ENCODE measurements at places on chromosomes 12 and 14.
A peak's percentile ranks its signal among the peaks of the same experiment; 100 is the strongest.

DNA sequence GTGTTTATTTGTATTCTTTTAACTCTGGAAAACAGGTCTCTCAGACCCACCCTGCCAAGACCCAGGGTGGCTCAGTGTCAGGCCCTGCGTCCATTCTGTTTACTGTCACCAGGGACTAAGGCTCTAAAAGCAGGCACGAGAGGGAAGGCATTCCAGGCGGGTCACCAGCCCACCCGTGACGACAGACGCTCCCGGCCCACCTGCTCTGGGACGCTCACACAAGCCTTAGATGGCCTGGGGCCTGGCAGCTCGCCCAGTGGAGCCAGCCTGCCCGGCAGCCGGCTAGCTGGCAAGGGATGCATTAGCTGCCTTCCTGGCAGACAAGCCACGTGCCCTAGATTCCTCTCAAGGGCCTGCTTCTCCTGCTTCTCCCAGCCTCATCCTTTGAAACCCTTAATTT is 9.2 kb upstream of the NUAK1 start:
- no peak for DNase-seq

DNA sequence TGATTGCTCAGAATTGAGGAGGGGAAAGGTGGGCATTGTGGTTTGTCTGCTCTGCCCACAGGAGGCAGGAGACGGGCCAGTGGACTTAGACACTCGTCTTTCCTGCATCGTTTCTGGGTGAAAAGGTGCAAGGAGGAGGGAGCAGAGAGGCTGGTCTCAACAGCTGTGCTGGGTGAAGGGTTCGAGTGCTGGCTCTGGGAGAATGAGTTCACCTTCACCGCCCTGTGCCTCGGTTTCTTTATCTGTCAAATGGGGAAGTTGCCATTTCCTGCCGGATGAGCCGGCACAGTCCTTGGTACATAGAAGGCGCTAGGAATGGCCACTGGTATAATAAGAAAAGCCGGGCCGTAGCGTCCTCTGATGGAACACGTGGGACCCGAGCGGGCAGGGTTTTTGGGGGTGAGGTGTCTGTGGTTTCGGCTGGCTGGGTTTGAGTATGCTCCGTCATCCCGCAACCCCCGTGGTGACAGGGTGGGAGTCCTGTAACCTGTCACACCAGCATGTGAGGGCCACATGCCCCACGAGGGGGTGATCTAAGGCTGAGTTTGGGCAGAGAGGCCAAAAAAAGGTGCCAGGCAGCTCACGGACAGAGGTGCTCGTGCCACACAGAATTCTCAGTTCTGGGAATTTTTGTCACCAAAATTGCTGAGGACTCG is 7.3 kb downstream of the BCL7A start:
- no peak for DNase-seq

DNA sequence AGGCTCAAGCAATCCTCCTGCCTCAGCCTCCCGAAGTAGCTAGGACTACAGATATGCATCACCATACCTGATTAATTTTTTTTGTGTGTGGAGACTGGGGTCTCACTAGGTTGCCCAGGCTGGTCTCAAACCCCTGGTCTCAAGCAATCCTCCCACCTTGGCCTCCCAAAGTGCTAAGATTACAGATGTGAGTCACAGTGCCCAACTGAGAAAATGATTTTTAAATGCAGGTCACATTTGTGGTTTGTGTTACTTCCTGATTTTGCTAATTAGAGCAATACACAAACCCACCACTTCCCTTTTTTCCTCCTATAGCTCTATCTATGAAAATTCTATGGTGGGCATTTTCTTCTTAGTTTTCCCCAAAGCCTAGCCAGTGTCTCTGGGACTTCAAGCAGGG is 45.5 kb upstream of the TMEM263 start:
- no peak for DNase-seq

DNA sequence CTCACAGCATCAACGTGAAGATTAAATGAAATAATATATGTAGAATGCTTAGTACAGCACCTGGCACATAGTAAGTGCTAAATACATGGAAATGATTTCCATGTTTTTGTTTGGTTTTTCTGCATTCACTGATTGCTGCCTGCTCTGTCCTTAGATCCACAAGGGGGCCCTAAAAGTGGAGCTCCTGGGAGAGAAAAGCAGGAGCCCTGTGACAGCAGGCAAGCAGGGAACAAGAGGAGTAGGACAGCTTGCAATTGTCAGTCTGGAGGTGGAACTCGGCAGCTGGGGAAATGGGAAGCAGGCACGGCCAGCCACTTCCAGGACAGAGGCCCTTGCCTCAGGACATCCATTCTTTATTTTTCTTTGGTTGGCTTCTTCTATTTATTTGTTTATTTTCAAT is 292.9 kb downstream of the BMP4 start:
- DNase-seq, result peak; percentile 16

DNA sequence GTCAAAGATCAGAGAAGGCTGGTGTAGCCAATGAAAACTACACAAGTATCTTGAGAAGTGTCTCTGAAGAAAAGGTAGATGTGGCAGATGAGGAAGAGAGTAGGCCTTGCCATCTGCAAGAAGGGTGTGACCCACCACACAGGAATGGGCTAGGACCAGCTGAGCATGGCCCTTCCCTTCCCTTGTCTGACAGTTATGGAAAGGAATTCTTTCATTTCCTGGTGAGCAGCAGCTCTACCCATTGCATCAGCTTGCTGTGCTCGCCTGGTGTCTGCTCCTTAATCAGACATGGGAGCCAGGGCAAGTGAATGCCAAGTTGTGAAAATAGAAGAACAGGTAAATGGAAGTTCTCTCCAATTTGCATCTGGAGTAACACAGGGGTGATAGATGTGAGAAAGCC is 145.2 kb upstream of the KRR1 start:
- peak; percentile 81 for DNase-seq

GRCh38 chr12:118827047-118827446 is 154.3 kb upstream of the SRRM4 start:
- no peak for DNase-seq

DNA sequence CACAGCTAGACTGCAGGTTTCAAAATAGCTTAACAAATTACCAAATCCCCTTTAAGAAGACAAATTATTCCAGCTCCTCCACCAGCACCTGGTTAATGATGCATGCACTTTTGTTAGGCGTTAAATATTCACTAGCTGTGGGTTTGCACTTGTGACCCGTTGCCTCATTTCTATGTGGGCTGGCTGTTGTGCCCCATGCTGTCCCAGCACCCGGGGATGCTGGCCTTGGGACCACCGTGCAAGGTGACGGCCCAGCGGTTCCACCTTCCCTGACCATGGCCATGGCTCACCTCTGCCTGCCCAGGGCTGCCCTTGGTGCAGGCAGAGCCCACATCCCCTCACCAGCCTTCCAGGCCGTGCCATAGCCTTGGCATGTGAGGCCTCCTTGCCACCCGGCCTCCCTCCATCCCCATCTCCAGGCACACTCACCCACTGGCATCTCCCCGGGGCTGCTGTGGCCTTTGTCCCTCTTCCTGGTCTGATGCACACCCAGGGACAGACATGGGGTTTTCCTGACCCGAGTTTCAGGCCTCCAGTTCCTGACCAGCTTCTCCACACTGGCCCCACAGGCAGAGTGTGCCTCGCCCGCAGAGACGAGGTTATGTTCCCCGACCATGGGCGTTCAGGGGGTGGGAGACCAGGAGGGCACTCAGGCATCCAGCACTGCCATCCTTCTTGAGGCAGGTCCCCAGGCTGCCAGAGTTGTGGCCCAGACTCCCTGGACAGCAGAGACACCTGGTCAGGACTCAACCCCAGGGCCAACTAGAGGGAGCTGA is 20.3 kb upstream of the C14orf180 start:
- DNase-seq, result no peak

- DNase-seq, result no peak
Observed at GRCh38 chr14:98770151-98770550, 501.8 kb downstream of the BCL11B start.

GRCh38 chr12:6771091-6771495 is 1.2 kb upstream of the LAG3 start:
- no peak for DNase-seq

GRCh38 chr12:59724011-59724695 is 128.3 kb downstream of the SLC16A7 start:
- no peak for DNase-seq

DNA sequence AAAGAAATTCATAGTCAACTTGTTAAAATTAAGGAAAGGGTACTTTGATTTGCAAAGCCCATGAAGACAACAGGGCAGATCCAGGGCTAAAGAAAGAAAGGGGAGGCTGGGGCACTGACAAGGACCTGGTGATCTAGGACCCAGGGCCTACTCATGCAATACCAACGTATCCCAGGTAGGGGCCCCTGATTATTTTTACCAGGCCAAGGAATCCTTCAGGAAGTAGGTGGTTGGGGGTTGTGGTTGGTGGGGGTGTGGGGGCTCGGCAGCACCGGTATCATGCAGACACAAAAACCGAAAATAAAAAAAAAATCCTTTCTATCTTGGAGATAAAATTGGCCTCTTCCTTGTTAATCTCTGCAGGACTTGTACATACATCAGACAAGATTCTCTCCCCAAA is 47.5 kb downstream of the GSC start:
- DNase-seq, result no peak

DNA sequence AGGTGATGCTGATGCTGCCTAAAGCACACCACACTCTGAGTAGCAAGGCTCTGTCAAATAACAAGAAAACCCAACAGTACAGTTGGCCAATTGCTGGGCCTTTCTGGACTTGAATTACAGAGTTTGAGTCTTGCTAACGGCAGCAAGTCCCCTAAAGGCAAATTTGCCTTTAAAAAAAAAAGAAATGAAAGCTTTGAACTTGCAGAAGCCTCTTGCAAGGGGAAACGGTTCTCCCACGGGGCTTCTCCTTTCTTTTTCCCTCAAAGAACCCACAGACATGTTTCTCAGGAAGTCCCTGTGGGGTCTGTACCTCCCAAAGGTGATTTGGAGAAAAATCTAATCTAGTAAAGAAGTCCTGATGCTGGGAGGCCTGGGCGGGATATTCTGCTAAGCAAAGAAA is 191.3 kb upstream of the MYL2 start:
- DNase-seq, result no peak

- no peak for DNase-seq
Observed at GRCh38 chr14:73232984-73233383, 4.3 kb upstream of the PAPLN start.

DNA sequence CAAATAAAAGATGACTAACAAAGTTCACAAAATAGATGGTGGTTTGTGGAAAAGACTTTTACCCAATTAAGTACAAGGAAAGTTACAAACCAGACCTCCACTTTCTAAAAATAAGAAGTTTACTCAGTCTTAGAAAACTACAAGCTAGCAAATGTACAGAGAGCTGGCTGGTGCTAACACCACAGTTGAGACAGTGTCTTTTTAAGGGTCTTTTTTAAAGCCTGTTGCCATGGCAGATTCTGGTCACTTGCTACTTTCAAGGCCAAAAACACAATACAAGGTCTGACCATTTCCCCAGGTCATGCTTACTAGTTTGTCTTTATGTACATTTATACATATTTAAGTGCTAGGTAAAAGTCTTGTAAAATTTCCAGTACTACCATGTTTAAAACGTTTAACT is 2.4 kb downstream of the BTG1 start:
- DNase-seq, result no peak

GRCh38 chr12:56271031-56271430 is 4.3 kb downstream of the COQ10A start:
- peak; percentile 65 for DNase-seq

- DNase-seq, result no peak
Observed at GRCh38 chr14:78073028-78073427, 97.1 kb upstream of the NRXN3 start.

DNA sequence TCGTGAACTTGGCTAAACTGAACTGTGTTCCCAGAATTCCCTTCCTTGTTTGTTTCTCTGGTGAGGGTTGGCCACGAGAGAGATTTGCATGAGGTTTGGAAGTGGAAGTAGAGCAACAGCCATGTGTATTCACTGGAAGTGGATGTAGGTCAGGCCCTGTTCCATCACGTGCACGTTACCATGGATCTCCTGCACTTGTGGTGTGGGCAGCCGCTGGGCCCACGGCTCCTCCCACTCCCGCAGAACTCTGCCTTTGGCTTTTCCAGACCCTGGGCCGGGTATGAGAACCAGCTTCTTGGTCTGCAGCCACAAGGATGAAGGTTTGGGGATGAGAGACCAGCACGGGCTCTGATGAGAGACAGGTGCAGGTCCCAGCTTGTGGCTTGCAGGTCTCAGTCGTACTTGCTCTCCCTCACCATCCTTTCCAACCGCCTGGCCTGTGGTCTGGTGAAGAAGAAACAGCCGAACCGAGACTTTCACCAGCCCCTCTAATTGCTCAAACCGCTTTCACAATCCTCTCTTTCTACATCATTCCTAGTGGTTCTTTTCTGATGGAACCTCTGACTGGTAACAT is 94.9 kb downstream of the DUSP16 start:
- no peak for DNase-seq

DNA sequence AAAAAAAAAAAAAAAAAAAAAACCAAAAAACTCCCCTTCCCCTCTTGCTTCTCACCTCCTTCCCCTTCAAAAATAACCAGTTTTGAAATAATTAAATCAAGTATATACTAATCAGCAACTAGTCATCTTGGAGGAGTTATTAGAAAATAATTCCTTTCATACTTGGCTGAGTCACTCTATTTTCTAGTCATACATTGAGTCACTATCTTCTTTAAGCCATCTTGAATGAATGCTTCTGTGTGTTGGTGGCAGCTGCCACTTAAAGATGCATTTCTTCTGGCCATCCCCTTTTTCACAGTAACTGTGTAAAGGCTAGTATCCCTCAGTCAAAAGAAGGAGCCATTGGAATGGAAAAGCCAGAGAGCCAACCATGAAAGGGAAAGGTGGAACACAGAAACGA is 84.2 kb upstream of the TMEM263 start:
- DNase-seq, result peak; percentile 40

DNA sequence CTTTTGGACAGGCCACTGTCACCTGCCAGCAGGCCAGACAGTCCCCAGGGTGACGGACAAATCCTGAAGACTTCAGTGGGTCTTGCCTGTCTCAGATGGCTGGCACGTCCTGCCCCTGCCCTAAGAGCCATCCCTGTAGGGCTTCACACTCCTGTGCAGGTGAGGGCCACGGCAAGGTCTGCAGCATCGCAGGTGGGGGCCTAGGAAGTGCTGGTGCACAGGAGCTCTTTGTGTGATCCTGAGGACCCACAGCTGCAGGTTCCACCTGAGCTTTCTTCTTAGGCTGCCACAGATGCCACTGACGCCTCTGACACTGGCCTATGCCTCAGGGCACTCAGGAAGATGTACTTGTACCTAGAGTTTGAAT is 108.5 kb upstream of the FKBP4 start:
- no peak for DNase-seq

DNA sequence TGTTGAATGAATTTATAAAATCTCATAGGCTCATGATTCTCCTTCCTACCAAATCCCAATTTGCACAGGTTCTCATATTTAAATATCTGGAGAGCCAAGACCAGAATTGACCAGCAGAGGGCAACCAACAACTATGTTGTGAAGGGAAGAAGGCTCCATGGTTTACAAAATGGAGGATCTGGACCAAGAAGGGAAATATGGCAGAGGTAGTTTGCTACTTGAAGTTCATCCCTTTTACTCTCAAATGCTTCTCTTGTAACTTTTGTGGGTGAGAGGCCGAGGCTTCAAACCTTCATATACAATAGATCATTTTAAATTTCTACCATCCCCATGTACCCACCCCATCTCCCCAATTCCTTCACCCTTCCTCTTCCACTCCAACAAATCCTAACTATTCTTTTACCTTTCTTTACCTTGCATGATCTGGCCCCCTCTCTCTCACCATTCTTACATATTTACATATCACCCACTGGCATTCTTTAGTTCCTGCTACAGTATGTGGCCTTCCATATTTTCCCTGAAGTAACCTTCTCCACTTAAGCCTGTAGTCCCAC is 3.8 kb upstream of the SMARCC2 start:
- DNase-seq, result peak; percentile 66

All from AG20443 (cell line).